HFF-Myc (cell line): ENCODE measurements at places on chromosomes 4 and X.

- DNase-seq = no peak
Observed at GRCh38 chr4:53208753-53209152, 157.1 kb downstream of the SCFD2 start.

DNA sequence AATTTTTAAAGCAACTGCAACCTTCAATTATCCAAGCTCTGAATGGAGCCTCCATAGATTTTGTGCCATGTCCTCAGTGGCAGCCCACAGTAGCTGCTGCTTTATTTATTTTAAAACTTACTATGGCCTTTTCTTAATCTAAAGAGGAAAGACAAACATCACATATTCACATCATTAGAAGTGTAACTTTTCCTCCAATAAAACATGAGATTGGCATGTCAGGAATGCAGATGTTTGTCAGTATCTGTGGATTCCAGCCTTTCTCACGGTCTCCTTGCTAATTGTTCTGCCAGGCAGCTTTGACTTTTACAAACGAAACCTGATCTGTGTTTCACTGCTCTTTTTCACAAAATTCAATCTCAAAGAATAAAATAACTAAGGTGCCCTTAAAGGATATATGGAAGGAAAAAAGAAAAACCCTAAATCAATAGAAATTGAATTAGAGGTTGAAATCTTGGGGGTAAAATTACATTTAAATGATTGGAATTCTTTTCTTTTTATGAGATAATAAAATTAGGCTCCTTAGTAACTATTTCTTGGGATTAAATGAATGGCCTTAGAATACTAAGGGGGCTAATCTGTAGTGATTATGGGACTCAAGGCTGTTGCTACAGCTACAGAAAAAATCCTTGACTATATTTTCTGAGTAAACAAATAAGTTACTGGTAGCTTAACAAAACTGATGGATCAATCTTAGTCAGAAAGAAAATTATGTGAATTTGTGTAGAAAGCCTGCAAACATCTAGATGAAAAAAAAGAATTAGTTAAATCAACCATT, 151.3 kb downstream of the RTL9 start:
- DNase-seq = no peak

DNA sequence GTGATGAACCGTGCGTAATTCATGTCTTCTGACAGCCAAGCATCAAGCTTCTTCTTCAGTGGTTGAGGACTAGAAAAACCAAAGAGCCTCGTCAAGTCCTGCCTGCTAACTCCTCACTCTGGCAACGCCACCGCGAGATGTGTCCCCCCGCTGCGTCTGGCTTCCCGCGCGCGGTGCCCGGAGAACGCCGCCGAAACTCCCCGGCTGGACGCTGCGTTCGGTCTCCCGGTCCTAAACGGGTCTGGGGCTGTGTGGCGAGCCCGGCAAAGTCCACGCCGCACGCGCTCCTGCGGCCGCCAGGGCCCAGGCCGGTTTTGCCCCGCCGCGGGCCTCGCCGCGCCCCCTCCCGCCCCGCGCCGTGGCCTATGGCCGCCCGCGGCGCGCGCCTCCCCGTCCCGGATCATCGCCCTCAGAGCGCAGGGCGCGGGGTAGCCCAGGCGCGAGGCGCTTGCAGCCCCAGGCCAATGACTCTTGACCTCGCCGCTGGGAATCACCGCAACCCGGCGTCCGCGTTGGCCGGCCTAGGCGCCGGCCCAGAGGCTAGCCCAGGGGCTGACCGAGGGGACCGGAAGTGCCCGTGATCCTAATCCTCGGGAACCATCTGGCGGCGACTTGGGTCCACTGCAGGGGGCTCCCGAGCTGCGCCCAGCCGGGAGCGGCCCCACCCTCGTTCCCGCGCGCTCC, at the start of gene AADAT:
Gene AADAT (minus strand): TSS at position 289 of the 684 bp plus-strand sequence. CDS start 266 bp downstream, at position 23.
- DNase-seq = peak; percentile 33

- no peak for DNase-seq
Observed at GRCh38 chr4:182927505-182927904, 10.3 kb upstream of the DCTD start.

- no peak for DNase-seq
Observed at GRCh38 chr4:141570290-141570689, 66.1 kb upstream of the IL15 start.

DNA sequence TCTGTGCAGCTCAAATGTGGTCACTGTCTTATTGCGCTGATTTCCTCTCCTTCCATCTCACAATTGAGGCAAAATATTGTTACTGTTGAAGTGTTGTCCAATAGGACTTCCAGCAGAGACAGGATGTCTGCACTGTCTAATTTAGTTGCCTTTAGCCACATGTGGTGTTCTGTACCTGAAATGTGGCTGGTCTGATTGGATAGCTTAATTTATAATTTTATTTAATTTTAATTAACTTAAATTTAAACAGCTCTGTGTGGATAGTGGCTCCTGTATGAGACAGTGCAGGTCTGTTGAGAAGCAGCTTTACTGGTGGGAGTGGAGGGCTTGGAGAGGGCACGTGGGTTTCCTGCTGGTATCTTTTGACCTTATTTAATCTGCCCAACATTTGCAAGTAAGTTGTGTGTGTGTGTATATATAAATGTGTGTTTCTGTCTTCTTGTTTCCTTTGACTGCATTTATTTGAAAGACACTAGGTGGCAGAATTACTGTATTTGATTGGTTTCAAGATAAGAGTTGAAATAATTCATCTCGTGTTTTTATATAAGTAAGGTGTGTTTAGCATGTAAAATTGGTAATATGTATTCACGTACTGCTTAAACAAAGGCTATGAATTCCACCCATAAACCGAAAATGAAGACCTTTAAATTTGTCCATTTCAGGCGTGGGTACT, 55.3 kb upstream of the MSANTD1 start:
- DNase-seq = no peak

- DNase-seq = no peak
Observed at GRCh38 chr4:55442541-55442940, 46.8 kb downstream of the TMEM165 start.

DNA sequence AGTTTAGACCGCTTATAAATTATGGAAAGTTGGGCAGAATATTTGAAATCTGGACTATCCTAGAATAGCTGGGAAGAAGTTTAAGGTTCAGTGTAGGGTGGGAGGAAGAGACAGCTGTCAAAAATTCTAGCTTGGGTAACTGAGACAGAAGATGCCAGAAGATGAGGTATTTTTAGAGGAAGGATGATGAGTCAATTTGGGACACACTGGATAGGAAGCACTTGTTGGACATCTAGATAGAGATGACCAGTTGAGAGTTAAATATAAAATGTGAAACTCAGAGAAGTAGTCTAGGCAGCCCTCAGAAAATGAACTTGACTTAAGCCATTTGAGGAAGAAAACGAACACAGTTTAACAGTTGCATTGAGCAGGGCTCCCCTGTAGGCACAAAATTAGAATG, 137.9 kb upstream of the MAP9 start:
- no peak for DNase-seq
